ENCODE measurements at places on chromosomes 5 and 9.
A peak's percentile ranks its signal among the peaks of the same experiment; 100 is the strongest.

GRCh38 chr5:112586596-112587062, 151.1 kb upstream of the APC start:
- DNase-seq, result no peak

GRCh38 chr5:166377756-166378155, 1913.7 kb upstream of the WWC1 start:
- no peak for DNase-seq

DNA sequence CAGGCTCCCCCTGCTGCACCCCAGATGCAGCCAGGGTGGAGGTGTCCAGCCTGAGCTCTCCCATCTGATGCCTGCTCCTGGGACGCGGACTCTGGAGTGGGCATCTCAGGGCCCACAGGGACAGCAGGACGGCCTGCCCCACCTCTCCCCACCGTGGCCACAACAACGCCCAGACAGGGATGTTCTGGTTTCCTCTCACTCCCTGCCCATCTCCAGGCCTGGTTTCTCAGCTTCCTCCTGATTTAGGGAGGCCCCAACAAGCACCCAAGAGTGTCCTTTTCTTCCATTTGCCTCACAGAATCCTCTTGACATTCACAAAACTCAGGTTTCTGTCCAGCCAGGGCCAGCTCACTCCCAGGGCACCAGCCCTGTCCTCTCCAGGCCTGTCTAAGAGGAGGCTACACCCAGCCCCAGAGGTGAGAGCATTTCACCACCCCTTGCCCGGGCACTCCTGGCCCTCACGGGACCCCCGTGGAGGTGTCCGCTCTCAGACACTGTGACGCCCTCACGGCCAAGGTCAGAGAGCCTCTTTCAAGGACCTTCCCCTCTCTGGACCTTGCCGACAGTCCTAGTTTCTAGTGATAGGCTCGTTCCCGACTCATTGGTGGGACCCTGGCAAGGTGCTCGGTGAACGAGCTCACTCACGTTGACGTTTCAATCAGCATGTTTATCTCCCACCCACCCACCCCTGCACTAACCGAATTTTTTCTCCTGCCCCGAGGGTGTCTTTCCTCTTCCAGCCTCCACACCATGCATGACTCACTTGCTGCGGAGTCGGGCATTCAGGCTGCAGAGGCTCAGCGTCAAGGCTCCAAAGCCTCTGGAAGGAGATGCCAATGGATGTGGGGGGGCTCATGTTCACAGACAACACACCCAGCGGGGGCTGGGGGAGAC, 62.0 kb upstream of the UNC5A start:
- no peak for DNase-seq

GRCh38 chr5:142981886-142982820, 212.0 kb downstream of the ARHGAP26 start:
- DNase-seq, result peak; percentile 84

- DNase-seq, result no peak
Observed at GRCh38 chr5:134574521-134574920, 49.1 kb downstream of the JADE2 start.

GRCh38 chr5:138951091-138951985, 76.2 kb upstream of the LRRTM2 start:
- no peak for DNase-seq

DNA sequence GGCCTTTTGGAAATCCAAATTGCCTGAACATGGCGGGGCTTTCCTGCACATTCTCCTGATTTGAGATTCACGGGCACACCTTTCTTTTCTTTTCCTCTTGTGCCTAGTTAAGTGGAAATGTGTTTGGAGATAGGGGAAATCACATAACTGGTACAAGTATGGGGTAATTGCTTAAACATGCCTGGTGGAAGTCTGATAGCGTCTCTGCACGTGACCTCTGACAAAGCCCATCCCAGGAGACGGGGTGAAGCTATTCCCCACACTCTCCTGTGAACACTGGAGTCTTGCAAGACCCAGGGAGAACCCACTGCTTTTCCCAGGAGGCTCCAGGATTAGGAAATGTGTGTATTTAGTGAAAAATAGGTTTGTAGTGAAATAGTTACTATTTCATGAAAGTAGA, 2.9 kb upstream of the REEP2 start:
- DNase-seq, result no peak

DNA sequence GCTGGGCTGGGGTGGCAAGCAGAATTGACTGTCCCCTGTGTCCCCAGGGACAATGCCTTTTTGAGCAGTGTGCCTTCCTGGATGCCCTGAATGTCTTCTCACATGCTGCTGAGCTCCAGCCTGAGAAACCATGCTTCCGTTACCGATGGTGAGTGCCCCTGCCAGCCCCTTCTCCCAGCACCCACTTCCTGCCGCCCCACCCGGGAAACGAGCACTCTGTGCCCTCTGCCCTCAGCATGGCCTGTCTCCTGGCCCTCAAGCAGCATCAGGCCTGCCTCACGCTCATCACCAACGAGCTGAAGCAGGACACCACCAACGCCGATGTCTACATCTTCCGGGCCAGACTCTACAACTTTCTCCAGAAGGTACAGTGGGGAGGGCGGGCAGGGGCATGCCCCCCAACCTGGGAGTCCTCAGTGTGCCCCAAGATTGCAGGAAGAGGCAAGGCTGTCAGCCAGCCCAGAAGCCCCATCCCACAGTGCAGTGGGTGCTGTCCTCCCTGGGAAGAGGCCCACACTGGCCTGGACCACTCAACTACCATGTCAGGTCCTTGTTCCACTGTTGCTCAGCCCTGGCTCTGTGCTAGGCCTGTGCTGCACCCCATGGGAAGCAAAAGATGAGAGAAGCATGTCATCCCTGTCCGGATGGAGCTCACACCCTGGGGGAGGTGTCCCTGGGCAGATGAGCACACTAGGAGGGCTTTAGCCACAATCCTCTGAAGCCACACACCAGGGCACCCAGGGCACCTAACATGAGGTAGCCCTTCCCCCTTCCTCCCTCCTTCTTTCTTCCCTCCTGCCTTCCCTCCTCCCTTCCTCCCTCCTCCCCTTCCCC, 4.4 kb downstream of the TTC16 start:
- DNase-seq, result no peak

- no peak for DNase-seq
Observed at GRCh38 chr5:32421075-32421474, 23.5 kb downstream of the ZFR start.

DNA sequence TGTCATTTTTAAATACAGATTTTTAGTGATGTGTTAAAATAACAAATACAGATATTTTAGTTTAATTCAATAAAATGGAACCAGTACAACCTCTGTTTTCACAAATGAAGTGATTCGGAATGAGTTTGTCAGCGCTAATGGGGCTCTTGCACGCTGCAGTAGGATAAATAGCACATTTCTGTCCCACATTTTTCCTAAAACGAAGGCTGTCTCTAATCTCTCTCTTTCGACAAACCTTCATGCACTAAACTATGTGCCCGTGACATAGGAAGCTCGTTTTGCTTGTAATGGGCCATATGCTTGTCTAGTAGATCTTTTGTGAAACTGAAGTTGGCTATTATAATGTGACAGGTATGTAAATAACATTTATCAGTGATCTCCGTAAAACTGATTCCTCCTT, 100.5 kb downstream of the INIP start:
- DNase-seq, result no peak

GRCh38 chr5:133709209-133709725, 96.9 kb upstream of the FSTL4 start:
- DNase-seq, result no peak

- no peak for DNase-seq
Observed at GRCh38 chr9:137269231-137269772, 8.2 kb upstream of the TOR4A start.

- no peak for DNase-seq
Observed at GRCh38 chr9:132301521-132301920, 53.3 kb downstream of the SETX start.

DNA sequence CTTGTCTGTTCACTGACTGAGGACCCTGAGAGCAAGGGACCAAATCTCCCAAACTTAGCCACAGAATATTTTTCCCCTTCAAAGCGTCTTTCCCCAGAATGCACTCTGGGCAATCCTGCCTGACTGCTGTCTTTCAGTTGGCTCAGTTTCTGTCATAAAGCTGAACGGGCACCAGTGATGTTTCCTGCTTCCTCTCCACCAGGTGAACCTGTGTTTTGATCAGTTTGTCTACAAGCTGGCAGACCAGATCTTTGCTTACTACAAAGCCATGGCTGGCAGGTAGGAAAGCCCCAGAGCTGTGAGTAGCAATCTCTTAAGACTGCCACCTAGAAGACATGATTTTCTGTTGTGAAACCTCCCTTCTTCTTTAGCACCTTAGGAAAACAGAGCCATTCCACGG, 61.8 kb downstream of the CYFIP2 start:
- no peak for DNase-seq

DNA sequence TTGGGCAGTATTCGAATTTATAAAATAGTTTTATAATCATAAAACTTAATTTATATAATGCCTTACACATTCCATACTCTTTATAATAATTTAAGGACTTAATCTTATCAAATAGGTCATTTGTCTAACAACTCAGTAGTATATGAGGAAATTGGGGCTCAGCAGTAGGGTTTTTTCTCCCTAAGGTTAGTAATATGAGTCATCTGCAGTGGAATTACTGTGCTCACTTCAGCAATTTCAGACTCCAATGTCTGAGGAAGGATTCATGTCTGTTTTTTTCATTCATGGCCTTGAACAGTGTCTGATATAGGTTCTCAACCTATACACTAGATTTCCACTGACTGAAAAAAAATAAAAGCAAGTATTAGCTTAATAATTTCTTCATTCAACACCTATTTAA, 7.4 kb downstream of the DMRTA1 start:
- peak; percentile 45 for DNase-seq
